ENCODE measurements at places on chromosomes 1 and 21.
A peak's percentile ranks its signal among the peaks of the same experiment; 100 is the strongest.

- DNase-seq: no peak
These were observed 25.7 kb downstream of the CRYAA start for GRCh38 chr21:43194303-43195120.

DNA sequence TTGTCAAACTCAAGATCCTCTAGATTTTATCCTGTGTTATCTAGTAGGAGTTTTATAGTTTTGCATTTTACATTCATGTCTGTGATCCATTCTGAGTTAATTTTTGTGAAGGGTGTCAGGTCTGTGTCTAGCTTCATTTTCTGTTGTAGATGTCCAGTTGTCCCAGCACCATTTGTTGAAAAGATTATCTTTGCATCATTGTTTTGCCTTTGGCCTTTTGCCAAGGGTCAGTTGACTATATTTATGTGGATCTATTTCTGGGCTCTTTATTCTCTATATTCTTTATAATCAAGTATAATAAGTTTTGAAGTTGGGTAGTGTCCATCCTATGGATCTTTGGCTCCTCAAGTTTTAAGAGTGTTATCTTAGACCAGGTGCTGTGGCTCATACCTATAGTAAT is 21.9 kb downstream of the TRAF5 start:
- no peak for DNase-seq

DNA sequence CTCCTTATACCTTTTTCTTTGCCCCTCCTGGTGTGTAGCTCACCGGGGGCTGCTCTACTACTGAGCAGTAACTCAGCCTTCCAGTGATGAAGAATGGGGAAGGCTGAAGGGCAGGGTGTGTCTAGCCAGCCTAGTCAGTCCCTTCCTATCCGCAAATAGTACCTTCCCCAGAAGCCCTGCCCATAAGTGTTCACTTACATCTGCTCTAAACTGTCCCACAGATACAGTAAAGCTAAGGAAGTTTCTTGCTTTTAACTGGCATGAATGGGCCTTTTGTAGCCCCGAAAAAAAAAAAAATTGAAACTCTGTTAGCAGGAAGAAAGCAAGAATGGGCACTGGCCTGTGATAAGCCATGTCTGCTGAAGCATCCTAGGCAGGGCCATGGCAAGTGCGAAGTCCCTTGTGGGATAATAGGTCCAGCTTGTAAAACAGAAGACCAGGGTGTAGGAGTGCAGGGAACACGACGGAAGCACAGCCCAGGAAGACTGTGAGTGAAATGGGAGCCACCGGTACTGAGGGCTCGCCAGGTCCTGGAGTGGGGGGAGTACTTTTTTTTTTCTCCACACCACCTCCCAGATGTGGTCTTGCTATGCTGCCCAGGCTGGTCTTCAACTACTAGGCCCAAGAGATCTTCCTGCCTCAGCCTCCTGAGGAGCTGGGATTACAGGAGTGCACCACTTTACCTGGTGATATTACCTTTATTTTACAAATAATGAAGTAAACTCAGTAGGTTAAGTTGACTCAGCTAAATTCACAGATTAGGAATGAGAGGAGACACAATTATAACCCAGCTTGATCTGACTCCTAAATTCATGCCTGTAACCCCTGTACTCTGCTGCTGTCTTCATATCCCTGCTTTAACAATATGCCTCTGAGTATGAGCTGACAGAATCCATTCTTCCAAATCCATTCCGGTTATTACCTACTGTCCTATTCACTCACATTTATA is 347.5 kb downstream of the SMYD3 start:
- no peak for DNase-seq

DNA sequence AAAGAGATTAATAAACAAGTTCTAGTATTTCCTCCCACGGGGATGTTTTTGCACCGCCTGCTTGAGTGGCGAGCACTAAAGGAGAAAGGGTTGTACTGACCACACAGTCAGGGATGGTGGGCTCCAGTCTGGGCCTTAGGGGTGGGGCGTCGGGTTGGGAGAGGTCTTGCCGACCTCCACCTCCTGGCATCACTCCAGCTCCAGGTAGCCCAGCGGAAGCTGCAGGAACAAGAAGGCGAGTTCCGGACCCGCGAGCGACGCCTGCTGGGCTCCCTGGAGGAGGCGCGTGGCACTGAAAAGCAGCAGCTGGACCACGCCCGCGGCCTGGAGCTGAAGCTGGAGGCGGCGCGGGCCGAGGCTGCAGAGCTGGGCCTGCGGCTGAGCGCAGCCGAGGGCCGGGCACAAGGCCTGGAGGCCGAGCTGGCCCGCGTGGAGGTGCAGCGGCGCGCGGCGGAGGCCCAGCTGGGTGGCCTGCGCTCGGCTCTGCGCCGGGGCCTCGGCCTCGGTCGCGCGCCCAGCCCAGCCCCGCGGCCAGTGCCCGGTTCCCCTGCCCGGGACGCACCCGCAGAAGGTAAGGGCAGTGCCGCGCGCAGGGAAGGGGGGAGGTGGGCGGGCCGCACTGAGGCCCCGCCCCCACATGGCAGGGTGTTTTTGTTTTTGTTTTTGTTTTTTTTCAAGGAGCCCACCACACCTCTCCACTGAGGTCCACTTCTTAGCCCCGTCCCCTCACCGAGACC is 19.7 kb downstream of the MFAP2 start:
- no peak for DNase-seq

GRCh38 chr21:43367296-43367695 is 59.6 kb downstream of the SIK1 start:
- DNase-seq: peak; percentile 62

DNA sequence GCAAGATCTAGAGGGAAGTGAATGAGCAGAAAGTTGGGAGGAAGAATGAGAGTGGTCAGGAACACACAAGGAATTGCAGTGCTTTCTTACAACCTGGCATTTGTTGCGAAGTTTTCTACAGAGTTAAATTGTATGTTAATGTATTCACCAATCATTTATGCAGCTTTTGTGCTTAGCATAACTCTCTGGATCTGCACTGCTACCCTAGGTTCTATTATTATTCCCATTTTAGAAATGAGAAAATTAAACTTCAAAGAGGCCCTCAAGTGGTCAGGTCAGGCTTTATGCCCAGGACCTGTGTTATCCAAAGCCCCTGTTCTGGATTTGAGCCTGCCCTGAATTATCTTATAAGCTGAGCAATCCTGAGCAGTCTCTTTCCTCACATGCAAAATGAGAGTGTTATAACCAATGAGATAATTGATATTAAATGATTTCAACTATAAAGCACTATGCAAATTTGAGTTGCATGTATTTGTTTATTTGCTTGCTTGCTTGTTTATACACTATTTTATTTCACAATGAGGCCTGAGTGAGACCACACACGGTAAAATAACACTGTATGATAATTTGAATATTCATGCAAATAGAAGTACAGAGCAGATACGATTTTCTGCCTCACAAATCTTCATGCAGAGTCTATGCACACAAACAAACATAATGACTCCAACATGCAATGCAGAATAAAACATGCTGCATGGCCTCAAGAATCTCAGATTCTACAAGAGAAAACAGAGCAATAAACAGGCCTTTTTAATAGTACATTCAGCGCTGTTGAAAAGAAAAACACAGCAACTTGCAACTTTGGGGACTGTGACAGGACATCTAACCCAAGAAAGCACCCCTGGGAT is 323.0 kb downstream of the PLPP3 start:
- no peak for DNase-seq

DNA sequence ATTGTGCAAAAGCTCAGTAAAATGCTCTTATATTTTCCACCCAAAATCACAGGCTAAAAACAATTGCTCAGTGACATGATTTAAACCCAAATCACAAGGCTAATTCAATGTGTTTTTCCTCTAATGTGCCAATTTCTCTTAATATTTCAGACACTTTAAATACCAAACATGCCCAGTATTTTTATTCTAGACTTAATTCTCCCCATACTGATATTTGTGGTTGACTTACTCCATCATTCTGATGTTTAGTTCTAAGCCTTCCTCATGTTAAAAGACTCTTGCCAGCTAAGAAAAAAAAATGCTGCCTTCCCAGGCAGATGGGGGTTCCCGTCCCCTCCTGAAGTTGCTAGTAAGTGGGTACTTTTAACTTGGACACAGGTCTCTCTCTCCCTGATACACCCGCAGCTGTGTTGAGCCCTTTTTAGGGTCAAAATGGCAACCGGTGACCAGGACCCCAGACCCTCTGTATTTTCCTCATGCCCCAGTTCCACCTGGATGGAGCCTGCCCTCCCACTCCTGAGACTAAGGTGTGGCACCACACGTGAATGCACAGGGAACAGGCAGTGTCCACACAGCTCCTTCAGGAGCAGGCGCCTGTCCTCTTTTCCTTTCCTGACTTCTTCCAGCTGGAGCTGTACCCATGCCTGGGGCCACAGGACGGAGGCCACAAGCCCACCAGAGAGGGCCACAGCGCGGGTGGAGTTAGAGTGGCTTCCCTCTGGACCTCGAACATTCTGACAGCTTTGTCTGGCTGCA is 118.9 kb downstream of the RIPK4 start:
- DNase-seq: no peak

DNA sequence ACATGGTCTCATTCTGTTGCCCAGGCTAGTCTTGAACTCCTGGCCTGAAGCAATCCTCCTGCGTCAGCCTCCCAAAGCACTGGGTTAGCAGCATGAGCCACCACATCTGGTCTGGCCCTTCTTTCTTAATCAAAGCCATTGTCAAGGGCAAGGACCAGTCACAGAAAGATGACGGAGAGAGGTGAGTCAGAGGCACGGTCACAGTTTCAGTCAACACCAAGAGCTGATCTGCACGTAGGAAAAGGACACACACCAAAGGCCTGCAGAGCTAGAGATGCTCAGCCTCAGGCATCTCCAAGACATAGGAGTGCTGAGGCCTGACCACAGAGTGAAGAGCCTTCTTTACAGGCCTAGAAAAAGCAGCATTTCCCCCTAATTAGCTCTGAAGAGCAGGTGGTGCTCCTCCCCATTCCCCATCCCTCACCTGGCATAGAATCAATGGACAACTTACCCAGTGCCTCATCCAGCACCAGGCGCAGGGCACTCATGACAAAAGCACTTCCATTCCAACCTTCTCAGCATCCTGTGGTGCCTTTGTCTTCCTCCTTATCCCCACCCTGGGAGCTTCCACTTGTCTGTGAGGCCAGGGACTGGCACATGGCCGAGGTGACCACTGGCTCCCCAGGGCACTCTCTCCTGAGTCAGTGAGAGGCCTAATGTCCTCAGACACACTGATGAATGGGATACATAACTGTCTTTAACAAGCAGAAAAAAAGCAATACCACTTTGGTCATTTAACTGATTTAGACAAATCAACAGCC is 139.8 kb downstream of the AJAP1 start:
- DNase-seq: no peak

- no peak for DNase-seq
These were observed 40.3 kb upstream of the ETV3 start for GRCh38 chr1:157178490-157178889.

DNA sequence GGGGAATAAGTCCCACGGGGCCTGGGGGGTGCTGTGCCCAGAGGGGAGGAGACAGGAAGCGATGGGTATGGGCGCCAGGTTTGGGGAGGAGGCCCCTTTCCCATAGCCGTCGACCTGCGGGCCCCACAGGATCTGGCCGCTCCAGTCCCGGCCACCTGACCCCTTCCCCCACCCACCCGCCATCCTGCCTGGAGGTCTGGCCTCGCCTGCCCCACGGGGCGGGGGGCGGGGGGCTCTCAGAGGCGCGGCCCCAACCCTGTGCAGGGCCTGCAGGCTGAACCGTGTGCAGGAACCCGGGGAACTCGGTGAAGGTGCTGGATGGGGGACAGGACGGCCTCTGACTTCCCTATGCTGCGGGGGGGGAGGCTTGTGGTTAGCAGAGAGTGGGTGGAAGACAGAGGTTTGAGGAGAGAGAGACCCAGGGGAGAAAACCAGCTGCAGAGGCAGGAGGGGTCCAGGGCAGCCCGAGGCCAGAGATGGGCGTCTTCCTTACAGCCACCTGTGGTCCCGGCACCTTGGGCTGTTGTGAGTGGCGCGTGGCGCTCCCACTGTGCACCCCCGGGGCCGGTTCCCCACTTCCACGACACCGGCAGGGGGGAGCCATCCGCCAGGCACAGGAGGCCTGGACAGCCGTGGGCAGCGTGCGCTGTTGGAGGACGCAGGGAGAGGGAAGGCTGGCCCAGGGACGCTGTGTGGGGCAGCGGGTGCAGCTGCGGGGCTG is 2.5 kb upstream of the TNFRSF18 start:
- DNase-seq: no peak

- no peak for DNase-seq
These were observed 6.7 kb upstream of the ANKRD65 start for GRCh38 chr1:1427820-1428148.

- no peak for DNase-seq
These were observed 260.5 kb upstream of the ADGRL2 start for GRCh38 chr1:81540216-81540615.

GRCh38 chr21:41582298-41582840 is 74.4 kb upstream of the TMPRSS2 start:
- no peak for DNase-seq

GRCh38 chr1:62810420-62811274 is 26.7 kb downstream of the ATG4C start:
- no peak for DNase-seq

- DNase-seq: no peak
These were observed 568.4 kb downstream of the PLA2G4A start for GRCh38 chr1:187396929-187397796.

DNA sequence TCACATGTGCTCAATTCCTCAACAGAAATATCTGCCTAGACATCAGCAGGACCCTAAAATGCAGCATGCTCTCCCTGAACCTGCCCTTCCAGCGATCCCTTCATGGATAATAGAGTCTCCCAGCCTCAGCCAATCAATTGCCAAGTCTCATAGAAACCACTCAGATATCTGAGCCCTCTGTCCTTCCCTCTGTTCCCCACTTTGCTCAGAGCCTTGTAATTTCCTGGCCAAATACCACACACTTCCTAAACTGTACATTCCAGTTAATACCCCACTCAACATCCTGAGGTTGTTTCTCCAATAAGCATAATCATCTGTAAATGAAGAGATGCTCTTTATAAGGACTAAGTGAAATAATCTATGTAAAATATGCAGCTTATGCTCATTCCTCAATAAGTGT is 59.3 kb upstream of the PTGFRN start:
- DNase-seq: no peak

- no peak for DNase-seq
These were observed 59.4 kb downstream of the AXDND1 start for GRCh38 chr1:179425186-179425585.

DNA sequence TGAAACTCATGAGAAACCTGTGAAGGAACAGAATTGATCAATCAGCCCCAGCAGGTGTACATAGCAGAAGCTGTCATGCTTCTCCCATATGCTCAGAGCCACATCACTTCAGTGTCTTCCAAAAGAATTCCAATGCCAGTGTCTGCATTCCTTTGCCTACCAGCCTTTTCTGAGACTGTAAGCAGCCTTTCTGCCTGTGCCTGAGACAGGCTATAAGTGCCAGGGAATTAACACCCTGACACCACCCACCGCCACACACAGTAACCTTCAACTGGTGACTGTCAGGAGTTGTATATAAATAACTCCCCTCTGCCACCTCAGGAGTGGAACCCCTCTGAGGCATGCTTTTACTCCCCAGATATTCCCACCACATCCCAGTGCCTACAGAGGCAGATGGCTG is 38.1 kb upstream of the SLAMF9 start:
- no peak for DNase-seq

GRCh38 chr1:156074661-156075060 is 7.6 kb downstream of the MEX3A start:
- DNase-seq: no peak

- DNase-seq: no peak
These were observed 930.5 kb downstream of the ADGRL2 start for GRCh38 chr1:82731216-82731615.

GRCh38 chr1:219573960-219574359 is 38.9 kb downstream of the ZC3H11B start:
- DNase-seq: no peak

- DNase-seq: no peak
These were observed 8.8 kb downstream of the OBSCN start for GRCh38 chr1:228216371-228217320.

- peak; percentile 89 for DNase-seq
These were observed 580 bp downstream of the INKA2 start for GRCh38 chr1:111738436-111739193.

GRCh38 chr1:110645821-110646735 is 28.7 kb downstream of the KCNA3 start:
- no peak for DNase-seq

All from NCI-H1694 treated with DMSO at 0.1 percent for 48 hours (cell line).